NCI-H1436 treated with DMSO at 0.1 percent for 48 hours (cell line): ENCODE measurements at places on chromosomes 13 and 19.

GRCh38 chr13:53010374-53011105, 18.1 kb upstream of the OLFM4 start:
- peak; percentile 28 for DNase-seq

GRCh38 chr13:50075619-50076097, 60.4 kb downstream of the KCNRG start:
- no peak for DNase-seq

DNA sequence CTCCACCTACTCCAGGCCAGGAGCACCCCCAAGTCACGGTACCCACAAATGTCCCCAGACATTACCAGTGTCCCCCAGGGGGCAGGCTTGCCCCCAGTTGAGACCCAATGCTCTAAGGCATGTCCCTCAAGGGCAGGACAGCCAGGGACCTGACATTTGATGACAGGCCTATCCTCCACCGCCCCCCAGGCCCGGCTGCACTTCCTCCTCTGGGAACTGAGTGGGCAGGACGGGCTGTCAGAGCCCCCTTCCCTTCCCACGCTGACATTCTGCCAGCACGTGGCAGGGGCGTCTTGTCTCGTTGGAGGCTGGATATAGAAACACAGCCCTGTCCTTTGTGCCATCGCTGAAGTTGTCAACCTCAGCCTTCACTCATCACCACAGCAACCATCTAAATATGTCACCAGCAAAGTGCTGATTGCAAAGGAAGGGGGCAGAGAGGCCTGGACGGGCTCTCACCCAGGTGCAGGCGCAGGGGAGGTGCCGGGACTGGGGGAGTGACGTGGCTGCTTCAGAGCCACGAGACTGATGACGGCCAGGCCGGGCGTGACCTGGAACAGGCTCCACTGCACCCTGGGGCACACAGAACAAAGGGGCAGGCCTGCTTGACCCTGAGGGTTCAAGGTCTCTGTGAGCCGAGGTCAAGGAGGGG, 38.4 kb downstream of the GNG7 start:
- no peak for DNase-seq

DNA sequence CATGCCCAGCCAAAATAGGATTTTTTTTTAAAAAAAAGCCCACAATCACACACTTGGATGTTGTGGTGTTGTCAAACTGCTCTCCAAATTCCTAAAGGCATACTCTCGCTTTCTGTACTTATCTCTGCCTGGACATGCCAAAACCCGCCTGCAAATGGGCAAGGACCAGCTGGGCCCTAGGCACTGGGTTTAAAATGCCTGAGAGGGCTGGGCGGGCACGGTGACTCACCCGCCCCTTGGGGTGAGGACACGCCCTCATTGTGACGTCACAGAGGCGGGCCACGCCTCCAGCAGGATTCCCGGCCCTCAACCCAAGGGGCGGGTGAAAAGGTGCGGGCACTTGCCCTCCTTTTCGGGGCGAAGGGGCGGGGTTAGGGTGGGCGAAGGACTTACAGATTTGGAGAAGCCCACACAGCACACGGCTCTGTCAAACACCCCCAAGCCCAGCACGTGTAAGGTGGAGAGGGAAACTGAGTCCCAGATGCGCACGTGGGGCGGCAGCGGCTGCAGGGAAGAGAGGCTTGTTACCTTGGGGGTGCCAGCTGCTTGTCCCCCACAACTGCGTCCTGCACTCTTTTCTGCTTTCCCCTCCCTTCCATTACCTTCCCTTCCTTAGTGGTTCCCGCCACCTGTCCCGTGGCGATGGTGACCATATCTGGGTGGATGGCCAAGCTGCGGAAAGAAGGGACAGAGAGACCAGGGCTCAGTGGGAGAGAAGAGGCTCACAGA, 6.6 kb downstream of the EML2 start:
- no peak for DNase-seq

DNA sequence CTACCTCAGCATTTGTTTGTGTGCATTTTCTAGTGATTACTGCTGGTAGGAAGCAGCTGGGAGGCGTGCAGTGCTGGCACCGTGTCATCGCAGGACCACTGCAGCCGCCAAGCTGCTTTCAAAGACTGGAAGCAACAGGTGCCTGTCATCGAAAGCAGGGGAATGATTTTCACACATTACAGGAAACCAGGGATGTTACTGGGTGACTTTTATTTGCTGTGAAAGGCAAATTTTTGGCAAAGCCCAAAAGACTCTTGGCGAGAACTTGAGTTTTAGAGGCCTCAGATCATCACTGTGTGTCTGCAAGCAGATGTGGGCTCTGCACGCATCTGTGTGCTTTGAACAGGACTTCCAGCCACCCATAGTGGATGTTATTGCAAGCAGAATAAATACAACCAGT, 176.4 kb downstream of the FLT1 start:
- no peak for DNase-seq

DNA sequence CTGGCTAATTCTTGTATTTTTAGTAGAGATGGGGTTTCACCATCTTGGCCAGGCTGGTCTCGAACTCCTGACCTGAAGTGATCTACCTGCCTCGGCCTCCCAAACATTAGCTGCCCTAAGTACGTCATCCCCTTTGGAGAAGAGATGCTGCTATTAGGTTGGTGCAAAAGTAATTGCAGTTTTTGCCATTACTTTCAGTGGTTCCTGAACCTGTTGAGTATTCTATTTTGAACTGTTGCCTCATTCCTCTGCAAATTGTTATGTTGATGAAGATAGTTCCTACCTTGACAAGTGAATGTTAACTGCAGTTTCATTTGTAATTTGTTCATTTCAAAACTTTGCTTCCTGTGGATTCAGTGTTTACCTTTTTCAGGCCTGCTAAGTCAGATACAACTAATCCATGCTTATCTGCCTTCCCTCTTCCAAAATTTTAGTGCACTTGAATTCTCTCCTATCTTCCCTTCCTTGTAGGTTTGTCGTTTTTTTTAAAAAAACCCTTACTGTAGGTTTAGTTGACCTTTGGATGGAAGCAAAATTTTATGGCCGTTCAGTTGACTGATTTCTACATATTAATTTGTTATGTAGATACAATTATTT, 24.0 kb downstream of the ZMYM2 start:
- DNase-seq = no peak

- DNase-seq = no peak
Observed at GRCh38 chr19:1222394-1222793, 15.4 kb downstream of the CBARP start.

DNA sequence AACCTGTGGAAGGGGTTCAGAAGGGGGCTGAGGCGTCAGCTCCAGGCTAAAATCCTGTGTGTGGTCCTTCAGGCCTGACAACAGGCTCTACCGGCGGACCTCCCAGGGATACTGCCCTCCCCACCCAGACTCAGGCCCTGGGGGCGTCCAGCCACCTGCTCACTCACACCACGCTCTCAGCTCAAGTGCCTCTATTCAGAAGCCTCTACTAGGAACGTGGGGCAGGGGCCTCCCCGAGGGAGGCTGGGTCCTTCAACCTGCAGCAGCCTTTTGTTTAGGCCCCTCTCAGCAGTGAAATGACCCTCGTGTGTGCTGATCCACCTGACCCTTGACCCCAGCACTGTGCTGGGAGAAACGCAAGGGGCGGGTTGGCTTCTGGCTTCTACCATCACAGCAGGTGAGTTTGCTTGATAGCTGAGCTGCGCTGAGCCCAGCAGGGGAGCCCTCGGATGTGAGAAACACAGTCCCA, 10.6 kb downstream of the PLPP2 start:
- DNase-seq = no peak

- no peak for DNase-seq
Observed at GRCh38 chr19:39398297-39398864, 7.2 kb downstream of the MED29 start.

DNA sequence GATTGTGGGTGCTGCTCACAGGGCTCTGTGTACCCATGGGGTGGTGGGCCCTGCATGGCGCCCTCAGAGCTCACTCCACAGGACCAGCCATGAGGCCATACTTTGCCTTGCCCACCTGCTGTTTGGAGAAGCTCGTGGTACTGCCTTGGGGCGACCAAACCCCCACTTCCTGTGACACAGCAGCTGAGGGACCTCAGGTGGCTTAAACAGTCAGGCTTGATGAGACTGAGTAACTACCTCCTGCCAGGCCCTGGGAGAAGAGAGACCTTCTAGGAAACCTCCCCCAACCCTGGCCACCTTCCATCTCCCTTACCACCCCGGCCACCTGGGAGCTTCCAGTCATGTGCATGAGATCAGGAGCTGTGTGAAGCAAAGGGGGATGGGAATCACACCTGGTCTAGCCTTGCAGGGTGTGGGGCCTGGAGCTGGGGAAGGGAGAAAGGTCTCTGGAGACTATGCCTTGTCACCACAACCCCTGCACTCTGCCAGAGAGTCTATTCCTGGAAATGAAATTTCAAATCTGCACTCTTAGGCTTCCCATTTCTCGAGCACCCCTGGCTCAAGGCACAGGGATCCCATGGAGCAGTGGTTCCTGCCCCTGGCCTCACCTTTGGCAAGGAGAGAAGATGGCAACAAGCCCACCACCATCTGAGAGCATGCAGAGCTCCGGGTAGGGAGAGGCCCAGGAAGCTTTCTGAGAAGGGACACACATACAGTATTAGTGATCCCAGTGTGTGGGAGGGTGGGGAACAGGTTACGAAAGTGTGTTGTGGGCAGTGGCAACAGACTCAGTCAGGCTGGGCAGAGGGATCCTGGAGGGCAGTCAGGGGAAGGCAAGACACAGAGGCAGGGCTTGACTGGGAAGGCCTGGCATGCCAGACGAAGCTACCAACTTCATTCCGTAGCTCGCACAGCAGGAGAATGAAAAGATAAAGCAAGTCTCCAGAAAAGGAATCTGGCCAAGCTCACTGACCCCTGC, 125.0 kb downstream of the URI1 start:
- DNase-seq = no peak

GRCh38 chr19:10284960-10285278, 1.8 kb upstream of the ICAM4 start:
- DNase-seq = no peak

DNA sequence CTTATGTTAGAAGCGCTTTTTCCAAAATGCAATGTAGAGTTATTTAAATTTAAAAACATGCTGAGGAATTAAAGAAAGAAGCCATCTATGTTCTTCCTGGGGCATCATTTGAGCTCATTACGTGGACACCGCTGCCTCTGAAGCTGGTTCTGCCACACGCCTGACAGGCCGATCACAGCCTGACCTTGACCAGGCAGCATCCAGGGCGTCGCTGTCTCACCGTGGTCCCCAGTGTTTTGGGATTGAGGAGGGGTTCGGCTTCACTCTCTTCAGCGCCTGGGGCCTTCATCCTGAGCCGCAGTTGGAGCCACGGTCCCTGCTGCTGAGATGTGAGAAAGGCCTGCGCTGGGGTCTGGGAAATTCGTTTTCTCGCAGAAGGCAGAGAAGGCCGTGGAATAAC, 64.0 kb downstream of the ATP11A start:
- DNase-seq = no peak

DNA sequence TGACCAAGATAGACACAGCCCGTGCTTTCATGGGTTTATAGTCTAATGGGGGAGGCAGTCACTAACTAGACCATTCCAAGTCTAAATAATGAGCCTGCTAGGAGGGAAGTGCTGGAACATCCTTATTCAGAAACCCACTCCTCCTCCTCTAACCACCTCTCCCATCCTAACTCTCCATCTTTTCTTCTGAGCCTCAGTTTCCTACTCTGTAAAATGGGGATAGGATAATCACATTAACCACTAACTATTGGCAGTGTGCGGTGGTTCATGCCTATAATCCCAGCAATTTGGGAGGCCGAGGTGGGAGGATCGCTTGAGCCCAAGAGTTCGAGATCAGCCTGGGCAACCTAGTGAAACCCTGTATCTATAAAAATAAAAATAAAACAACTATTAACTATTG, 68.7 kb downstream of the MAP4K1 start:
- no peak for DNase-seq

- DNase-seq = no peak
Observed at GRCh38 chr13:25306671-25307464, 5.4 kb downstream of the NUP58 start.

GRCh38 chr19:35247526-35248309, 1.1 kb upstream of the LSR start:
- no peak for DNase-seq

DNA sequence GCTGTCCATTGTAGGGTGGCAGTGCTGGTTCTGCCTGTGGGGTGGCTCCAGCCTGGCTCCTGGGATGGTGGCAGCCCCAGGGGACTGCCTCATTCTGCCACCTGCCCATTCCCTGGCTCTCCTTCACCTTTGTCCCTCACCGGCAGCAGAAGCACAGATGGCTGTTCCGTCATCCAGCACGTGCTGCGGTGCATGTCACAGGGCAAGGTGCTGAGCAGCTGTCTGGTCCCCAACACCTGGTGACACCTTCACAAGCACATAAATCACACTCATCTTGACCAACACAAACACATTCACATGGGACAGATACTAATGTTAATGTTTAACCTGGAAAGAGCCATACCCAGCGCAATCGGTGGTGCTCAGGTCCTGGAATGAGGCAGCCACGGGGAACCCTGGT, 126.8 kb downstream of the UQCRFS1 start:
- no peak for DNase-seq
